Umbilical cord (tissue), 2 donors: ENCODE measurements at places on chromosomes 3 and 15. TPM values are rescaled to one million over a fixed set of nuclear protein-coding genes. Genes with fewer than 3 reads are reported as not detected.

TMEM207 gene
- total RNA-seq: 1.2 TPM

DNA sequence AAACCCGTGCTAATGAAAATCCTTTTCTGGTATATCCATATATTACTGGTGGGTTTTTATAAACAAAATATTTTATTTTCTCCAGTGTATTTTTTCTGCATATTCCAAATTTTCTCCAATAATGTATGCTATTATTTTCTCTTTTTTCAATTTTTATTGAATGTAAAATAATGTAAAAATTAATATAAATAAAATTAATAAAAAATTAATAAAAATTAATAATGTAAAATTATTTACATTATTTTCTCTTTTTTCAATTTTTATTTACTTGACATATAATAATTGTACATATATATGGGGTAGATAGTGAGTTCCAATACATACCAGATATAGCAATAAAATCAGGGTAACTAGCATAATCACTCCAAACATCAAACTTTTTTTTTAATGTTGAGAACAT, 56.4 kb downstream of the OXSM start:
- DNase-seq: no peak

DNA sequence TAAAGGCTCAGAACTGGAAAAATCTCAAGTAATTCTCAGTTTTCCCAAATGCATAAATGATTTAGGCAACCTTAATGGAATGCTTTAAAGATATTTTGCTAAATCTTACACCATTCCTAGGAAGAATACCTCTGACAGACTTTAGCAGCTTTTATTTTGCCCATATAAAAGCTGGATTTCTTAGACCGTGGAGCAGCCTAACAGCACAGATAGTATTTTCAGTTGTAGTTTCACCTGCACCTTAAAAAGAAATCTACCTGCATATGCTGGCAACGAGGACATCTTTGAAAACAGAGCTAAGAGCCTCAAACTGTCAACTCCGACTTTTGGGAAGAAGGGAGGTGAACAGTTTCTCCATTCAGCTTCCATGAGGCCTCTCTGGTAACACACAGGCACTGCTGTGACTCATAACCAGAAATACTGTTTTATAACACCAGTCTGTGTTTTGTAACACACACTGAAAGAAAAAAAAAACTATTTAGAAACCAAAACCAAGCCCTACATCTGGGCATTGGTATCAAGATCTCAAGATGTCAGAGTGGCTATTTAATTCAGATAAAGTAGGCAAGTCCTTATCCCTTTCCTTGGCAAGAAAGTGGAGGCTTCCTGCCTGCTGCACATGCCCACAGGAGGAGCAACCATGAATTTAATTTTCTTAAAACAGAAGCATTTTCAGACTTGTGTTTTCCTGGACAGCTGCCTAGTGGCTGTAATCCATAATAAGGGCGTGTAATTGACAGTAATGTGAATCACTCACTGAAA, 181.5 kb upstream of the ICE2 start:
- DNase-seq: peak; percentile 92

GOLGA8T gene
- total RNA-seq: not detected

DNA sequence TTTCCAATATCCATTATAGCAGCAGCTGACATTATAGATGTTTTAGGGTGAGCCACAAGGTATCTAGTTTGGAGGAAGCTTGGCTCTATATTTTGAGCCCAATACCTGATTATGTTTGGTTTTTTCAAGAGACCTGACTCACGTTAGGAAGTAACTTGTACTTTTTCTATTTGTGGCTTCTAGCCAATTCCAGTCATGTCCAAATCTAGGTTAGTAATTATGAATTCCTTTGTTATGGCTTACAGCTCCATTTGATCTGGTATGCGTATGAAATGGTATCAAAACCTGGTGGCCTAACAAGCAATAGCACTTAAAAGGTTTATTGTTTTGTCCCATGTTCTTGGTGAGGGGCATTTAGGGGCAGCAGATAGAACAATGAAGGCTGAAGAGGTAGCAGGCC, 115.9 kb downstream of the TOP2B start:
- DNase-seq: no peak

GRCh38 chr3:181316482-181316881, 326.9 kb upstream of the DNAJC19 start:
- no peak for DNase-seq

GRCh38 chr3:197586181-197586580, 30.4 kb upstream of the BDH1 start:
- DNase-seq: no peak

- DNase-seq: peak; percentile 78
These were observed 120.1 kb upstream of the PRICKLE2 start for GRCh38 chr3:64345371-64345770.

KCNH8 gene
- 1.2 TPM for total RNA-seq

GOLGA8K gene
- 1.2 TPM for total RNA-seq

- DNase-seq: no peak
These were observed 265.2 kb upstream of the PROK2 start for GRCh38 chr3:72050048-72050632.

GRCh38 chr15:92468991-92469390, 75.3 kb downstream of the ST8SIA2 start:
- no peak for DNase-seq

IQCH gene
- 2.2 TPM for total RNA-seq

- no peak for DNase-seq
These were observed 108.3 kb downstream of the SLC49A4 start for GRCh38 chr3:122903171-122903570.

DISP2 gene
- total RNA-seq: 1.2 TPM

DNA sequence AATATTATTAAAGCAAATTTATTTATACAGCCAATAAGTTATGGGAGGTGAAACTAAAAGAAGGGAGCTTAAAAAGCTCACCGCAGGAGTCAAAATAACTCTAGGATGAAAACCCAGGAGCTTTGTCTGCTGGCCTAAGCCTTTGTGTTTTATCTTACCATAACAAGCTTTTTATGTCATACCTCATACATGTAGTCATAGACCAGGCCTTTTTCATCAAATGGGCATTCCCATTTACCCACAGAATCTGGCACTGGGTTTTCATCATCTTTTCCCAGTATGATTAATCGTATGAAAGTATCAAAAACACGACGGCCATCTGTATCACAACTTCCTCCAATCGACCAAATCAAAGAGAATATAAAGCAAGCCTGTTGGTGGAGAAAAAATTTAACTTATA, 122.8 kb downstream of the DNAH12 start:
- no peak for DNase-seq

TICRR gene
- 1.2 TPM for total RNA-seq

DNA sequence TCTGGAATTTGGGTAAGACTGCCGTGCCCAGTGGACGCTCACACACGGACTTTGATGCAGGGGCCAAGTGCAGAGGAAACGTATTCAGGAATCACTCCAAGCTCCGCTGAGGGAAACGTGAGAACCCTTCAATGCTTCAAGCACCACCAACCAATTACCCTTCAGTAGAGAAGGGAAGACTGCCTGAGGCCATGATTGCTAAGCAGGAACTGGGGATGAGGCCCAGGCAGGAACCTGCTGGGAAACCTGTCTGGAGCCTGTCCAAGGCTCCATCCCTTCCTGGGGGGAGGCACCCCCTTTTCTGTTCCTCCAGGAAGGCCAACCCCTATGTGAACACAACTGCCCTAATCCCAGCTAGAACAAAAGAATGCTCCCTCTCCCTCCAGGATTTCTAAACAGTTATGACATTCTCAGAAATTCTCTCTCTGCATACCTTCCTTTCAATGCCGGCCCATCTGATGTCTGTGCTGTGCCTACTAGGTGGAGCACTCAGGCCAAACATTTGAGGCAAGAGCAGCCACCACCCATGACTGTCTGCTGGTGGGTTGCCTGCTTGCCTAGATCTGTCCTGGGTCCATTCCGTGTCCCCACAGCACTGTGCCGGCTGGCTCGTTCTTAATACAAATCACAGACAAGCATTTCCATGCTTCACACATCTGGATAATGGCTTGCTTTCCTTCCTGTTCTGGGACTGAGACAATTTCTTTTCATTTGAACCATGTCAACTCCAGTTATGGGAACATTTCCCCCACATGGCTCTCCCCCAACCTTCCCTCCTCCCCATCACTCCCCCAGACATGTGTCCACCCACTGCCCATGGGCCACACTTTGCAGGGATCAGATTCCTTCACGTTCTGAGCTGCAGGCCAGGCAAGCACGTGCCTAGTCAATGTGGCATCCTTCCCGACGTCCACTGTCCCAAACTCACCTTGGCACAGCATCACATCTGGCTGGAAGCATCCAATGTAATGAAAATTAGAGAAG, 149.4 kb downstream of the ADAMTS17 start:
- no peak for DNase-seq

DNA sequence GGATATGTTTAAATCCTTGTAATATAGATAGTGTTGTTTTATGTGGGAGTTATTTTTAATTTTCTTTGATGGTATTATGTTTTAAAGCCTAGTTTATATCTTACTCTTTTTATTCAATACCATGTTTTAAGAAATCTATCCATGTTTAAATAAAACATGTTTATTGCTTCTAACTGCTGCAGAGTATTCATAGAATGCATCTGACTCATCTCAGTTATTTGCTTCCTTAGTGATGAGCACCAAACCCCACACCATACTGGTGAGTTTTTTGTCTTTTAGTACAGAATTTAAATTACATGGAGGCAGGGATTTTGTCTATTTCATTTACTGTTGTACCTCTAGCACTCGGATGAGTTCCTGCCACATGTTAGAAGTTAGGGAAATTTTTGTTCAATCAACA, 209.2 kb downstream of the NSUN3 start:
- DNase-seq: peak; percentile 84

DNA sequence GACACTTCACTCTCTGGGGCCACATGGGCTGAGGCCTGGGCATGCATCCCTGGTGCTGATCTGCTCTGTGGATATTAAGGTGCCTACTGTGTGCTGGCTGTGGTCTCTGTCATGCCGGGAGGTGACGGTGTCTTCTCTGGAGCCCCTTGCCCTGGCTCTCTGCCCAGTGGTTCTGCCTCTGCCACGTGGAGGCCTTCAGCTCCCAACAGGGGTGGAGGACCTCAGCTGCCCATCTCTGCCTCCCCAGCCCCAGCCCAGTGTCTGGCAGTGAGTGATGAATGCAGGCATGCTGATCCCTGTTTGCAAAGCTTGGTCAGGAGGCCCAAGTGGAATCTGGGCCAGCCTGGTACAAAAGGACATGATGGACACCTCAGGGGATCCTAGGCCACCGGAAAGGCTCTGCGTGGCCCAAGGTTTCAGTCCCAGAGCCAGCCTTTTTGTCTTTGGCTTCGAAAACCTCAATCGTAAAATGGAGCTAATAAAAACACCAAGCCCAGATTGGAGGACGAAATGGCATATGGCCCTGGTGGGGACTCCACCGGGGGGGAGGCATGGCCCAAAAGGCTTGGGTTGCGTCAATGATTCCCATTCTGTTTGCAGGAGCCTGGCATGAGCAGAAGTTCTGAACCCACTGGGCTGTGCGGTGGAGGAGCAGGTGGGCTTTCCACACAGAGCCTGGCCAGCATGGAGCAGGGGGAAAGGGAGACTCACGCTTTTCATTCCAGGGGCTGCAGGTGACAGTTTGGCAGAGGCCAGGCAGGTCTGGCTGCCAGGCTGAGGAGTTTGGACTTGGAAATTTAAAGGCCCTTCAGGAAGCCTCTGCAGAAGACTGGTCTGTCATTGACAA, 54.7 kb upstream of the KLF13 start:
- DNase-seq: no peak

PPP2R3A gene
- 20.2 TPM for total RNA-seq

DNA sequence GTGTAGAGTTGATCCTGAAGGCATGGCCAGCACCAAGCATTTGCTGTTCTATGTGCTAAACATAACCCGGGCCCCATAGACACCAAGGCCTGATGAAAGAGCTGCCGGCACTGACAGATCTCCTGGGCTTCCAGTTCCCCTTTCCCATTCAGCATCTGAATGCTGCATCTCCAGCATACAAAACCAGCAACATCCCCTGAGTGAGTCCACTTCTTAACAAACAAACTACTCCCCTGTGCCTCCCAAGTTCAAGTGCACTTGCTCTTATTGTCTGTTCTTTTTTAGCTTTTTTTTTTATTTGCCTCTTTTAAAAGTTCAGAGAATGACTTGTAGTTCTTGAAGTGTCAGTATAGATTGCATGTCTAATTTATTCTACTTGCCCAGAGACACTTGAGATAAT, 156.0 kb downstream of the EDEM1 start:
- no peak for DNase-seq

GRCh38 chr3:150346981-150347863, 60.9 kb upstream of the TSC22D2 start:
- DNase-seq: peak; percentile 93

DNA sequence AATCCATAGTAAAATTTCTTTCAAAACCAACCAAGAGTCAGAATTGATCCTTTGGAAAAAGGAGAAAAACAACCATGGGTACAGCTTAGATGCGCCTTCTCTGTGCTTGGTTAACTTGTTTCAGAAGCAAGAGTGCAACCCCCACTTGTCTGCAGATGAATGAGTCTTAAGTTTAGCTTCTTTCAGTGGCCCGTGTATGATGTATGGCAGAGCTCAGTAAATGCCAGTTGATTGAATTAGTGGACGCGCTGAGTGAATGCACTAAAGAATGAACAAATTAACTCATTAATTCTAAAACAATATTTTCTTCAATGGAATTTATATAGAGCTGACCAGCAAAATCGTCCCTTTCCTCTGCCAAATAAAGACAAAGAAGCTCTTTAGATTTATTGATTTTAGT, 67.0 kb upstream of the ARHGEF3 start:
- DNase-seq: no peak

DNA sequence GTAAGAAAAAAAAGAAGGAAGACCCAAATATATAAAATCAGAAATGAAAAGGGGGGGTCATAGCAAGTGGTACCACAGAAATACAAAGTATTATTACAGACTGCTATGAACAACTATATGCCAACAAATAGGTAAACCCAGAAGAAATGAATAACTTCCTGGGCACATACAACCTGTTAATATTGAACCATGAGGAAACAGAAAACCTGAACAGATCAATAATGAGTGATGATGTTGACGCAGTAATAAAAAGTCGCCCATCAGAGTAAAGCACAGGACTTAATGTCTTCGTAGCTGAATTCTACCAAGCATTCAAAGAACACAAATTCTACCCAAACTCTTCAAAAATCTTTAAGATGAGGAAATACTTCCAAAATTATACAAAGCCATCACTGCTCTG, 921.6 kb upstream of the SEMA6D start:
- DNase-seq: no peak

ITGA11 gene
- 84.5 TPM for total RNA-seq

TEX55 gene
- total RNA-seq: not detected

DNA sequence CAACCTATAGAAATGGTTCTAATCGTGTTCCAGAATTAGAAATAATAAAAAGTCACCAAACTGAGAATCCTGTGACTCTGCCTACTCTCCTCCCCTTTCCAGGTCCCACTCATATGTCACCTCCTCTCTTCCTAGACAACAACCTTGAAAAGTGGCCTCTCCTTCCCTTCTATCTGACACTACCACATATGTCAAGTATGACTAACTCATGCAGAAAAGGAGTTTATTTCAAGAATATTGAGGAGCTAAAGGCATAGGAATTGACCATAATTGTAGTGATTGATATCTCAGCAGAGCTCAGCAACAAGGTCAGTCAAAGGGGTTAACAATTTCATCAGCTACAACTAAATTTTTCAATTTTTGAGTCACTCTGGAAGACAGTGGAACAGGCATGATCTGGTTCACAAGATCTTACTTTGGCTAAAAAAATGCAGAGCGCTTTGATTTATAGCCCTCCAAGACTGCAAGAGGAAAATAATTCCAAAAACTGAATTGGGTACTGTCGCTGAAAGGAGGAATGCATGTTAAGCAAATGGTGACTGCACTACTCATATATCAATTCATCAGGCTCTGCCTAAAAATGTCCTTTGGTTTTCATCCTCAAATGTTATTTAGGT, 160.6 kb upstream of the ARHGEF26 start:
- peak; percentile 40 for DNase-seq
